ENCODE measurements at places on chromosomes 6 and 20. TPM values are rescaled to one million over a fixed set of nuclear protein-coding genes. Genes with fewer than 3 reads are reported as not detected.

Gene PNLDC1
- 0.71 TPM for total RNA-seq

Gene FNDC1
- not detected for total RNA-seq

Gene DNPH1
- total RNA-seq: 29.0 TPM

Gene COL11A2
- 0.39 TPM for total RNA-seq

Gene TOMM6
- 130 TPM for total RNA-seq

Gene RNF5
- 39.0 TPM for total RNA-seq

GRCh38 chr6:50270415-50270814 is 220.7 kb upstream of the DEFB112 start:
- DNase-seq: no peak

DNA sequence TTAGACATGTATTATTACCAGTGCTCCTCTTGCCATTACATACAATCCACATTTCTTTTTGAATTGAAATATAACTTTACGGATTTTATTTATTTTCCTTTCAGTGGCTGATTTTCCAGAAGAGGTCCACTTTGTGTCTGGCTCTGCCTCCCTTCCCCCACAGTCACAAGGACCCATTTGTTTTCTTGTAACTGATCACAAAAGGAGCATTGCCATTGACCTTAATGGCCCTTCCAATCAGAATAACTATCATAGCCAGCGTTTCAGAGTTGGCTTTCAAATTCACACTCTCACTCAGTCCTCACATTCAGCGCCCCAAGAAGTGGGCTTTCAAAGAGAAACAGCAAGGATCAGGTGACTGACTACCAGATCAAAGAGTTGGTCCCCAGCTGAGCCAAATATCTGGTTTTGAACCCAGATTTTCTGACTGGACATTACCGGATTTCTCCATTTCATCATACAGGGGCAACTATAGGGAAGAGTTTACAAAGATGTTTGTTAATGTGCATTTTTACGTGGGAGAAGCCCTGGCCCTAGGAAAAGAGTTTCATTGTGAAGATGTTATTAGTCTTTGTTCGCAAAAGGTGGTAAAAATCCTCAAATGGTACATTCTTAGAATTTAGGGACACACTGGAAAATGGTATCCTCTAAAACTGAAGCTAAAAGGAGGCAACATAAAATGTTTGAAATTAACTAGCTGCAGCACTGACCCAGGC is 2.0 kb upstream of the SLC22A23 start:
- DNase-seq: no peak

GRCh38 chr6:100417036-100417435 is 47.7 kb downstream of the SIM1 start:
- DNase-seq: no peak

GRCh38 chr20:376750-377149 is 3.8 kb upstream of the TRIB3 start:
- no peak for DNase-seq

Measured in B cell (primary cell).